ENCODE measurements at places on chromosomes 4 and X.

DNA sequence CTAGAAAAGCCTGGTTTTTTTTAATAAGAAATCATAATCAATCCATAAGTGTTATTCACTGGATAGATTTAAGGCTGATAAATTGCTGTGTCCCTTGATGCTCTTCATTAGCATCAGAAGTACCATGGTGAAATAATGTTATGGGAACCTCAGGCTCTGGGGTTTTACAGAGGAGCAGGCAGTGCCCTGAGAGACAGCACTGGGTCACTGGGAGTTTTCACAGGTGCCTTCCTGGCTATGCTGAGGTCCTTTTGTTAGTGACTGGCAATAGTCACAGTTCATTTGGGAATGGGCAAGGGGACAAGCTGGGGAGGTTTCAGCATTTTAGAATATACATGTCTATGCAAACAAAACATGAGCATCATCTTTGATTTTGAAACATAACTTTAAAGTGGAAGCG is 38.6 kb downstream of the ANK2 start:
- no peak for DNase-seq

DNA sequence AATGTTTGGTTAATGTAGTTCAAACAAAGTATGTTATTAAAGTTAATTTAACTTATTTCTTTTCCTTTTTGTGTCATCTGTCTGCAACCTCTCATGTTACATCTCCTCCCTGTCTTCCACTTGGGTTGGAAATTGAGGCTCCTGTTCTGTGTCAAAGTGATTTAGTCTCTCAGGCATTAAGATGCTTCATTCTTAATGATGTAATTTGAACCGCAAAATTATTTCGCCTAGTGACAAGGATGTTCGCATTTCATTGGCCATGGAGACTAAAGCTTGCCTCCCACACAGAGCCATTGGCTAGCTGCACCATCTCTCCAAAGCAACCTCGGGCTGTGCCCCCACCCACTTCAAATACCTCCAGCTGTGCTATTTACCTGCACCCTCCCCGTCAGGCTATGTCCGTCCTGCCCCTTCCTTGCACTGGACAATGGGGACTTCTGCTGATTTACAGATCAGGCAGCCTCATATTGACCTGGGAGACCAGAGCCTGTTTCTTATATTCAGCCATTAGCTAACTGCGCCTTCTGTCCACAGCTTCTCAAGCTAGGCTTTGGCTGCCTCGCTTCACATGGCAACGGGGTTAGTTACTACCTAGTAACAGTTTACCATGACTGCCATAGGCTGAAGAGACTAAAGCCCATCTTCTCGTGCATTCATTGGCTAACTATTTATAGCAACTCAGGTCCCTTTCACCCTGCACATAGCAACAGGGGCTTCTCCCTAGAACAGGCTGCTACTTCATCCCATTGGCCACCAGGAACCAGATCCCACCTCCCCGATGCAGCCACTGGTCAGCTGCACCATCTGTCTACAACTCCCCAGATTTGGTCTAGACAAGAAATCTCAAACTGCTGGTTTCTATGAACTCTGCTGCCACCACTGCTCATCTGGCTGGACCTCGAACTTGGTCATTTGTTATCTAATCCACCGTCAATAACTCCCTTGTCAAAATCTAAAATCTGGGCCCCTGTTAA is 8.6 kb upstream of the ZNF157 start:
- no peak for DNase-seq

DNA sequence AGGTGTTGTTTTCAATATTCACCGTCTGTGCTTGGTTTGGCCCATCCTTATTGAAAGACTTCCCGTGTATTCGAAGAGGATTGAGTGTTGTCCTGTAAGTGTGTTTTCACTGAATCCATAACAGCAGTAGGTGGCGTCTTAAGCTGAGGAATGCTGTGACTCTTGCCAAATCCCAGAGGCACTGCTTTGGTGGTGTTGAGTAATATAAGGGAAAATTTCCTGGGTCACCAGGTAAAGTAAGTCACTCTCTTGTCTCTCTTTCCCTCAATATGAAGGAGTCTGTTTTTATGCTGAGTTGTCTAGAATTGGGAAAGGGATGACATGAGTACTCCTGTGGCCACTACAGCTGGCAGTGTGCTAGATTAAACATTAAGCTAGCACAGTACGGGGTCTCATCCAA is 146.7 kb upstream of the ZXDB start:
- no peak for DNase-seq

GRCh38 chr4:16865897-16866283 is 32.6 kb downstream of the LDB2 start:
- no peak for DNase-seq

DNA sequence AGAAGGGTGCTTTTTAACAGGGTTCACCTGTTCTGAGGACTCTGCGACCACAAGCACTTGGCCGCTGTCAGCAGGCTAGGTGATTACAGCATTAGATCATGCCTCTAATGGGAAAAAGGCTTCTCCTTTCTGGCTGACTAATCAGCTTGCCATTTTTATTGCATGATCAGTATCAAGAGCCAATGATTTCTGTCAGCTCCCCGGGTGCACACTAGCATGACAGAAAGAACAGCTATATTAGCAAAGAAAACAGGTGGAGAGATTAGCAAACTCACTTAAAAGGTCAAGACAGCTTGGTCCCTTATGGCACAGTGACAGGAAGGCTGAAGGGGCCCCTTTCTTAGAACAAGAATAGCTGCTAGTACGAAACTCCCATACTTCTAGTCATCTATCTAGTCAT is 170.0 kb downstream of the SMIM20 start:
- DNase-seq = no peak

DNA sequence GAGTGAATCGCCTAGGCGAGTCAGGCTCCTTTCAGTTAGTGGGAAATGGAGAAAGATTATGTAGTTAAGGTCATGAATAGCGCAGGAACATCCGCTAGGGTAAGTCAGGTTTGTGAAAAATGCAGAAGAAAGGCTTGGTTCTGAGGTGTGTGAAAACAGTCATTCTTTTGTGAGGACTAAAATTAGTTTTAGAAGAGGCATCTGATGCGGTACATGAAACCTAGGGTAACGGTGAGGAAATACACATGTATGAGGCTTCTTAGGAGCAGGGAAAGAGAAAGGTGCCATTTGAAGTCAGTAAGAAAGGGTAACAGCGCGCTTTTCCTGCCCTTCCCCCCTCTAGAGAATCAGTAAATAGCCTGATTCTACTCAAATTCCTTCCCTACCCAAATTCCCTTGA is 570 bp upstream of the RNF128 start:
- DNase-seq = no peak

DNA sequence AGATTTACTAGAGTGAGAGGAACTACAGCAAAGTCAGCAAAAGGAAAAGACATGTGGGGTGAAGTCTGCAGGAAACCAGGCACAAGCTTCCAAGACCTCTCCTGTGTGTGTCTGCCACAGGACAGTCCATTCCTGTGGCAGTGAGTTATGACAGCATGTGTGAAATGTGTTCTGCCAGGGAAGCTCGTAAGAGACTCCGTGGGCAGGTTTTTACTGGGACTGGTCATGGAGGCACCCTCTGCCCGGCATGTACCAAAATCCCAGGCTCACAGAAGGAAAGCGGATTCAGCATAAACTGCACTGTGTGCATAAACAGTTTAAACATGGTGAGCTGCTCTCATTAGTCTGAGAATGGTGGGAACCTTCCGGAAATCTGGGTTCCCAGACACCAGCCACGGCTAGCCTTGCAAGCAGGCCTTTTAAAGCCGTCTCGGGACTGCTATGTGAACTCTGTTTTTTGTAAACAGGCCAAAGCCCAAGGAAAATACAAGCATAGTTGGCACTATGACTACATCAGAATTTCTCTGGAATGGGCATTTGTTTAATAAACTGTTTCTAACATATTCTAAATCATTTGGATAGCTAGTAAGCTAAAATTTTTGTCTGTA is 288.5 kb downstream of the TENM3 start:
- DNase-seq = no peak

GRCh38 chrX:20181598-20182329 is 40.1 kb upstream of the EIF1AX start:
- no peak for DNase-seq

- DNase-seq = no peak
Measured at GRCh38 chr4:2067446-2068197, 8.5 kb downstream of the NAT8L start.

- DNase-seq = no peak
Measured at GRCh38 chr4:7571701-7572100, 137.0 kb upstream of the PSAPL1 start.

- no peak for DNase-seq
Measured at GRCh38 chrX:16658284-16658683, 8.3 kb downstream of the S100G start.

- DNase-seq = no peak
Measured at GRCh38 chr4:77232653-77233052, 75.6 kb downstream of the CCNG2 start.

DNA sequence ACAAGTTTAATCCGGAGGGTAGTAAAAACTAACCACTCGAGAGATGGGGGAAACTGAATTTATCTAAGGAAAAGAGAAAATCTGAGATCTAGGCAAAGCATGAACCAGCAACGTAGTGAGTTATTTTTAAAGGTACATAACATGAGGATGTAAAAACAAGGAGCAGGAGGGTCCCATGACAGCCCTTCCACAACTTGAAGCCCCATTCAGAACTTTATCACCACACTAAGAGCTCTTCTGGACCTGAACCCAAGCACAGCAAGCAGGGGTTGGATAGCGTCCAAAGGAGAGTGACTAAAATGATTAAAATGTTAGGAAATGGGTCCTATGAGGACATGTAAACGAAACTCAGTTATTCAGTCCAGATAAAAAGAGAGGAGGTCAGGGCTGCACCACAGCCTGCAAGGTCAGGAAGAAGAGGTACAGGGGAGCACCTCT is 16.2 kb downstream of the SH3RF1 start:
- DNase-seq = peak; percentile 63

- no peak for DNase-seq
Measured at GRCh38 chr4:139514382-139515059, 41.5 kb downstream of the SETD7 start.

DNA sequence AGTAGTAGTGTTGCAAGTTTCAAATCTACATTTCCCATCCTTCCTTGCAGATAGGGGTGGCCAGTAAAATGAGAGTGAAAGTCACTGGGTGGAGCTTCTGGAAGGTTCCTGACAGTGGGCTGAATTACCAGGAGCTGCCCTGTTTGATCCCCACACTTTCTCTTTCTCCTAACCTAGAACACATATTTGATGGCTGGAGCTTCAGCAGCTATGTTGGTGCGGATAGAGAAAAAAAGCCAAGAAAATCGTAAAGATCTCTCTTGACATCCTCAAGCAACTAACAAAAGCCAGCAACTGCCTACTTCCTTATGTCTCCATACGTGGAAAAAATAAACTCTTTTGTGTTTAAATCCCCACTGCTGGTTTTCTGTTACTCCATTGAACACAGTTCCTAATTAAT is 32.2 kb downstream of the ZNF275 start:
- no peak for DNase-seq

DNA sequence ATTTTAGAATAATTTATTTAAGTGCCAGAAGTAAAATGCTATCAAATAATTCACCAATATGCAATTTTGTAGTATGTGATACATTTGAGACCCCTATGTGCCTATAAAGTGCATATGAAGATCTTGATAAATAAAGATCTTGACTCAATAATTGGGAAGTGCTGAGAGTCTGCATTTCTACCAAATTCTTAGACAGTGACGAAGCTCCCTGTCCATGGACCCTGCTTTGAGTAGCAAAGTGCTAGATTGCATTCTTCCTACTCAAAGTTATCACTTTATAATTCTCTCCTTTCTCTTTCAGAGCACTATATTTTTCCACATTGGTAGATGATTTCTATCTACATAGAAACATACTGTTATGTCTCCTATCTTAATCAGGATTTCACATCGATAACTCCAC is 1393.9 kb downstream of the ARAP2 start:
- no peak for DNase-seq

DNA sequence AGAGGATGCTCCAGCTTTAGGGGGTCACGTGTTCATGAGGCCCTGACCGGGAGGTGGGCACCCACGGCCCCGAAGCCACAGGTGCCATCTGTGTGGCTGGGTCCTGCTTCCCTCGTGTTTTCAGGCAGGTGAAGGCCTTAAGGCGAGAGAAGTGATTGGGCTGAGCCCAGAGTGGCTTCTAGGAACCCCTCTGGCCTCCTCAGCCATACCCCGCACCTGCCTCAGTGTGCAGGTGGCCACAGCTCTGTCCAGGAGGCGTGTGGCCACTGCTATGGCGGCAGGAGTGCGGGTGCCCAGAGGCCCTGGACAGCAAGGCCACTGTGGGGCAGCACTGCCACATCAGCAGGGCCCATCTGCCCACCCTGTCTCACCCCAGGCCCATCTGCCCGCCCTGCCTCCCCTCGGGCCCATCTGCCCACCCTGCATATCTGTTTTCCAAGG is 25.0 kb downstream of the NKX1-1 start:
- no peak for DNase-seq

- DNase-seq = no peak
Measured at GRCh38 chrX:105121186-105121585, 99.3 kb downstream of the TEX13A start.

DNA sequence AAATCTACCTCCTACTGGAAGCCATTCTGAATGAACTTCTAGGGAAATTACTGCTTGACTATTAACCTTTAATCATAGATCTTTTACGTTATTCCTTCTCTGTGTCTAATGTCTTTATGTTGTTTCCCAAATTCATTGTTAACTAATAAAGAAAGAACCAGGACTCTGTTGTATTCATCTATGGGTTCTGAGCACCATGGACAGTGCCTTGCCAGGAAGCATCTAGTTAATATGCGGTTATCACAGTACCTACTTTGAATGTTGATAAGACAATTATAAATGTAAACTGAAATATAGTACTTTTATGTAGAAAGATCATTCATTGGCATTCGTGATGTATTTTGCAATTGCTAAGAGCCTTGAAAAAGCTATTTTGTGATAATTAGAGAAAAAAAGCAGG is 23.8 kb downstream of the NWD2 start:
- no peak for DNase-seq

- no peak for DNase-seq
Measured at GRCh38 chrX:38004046-38004445, 2.3 kb upstream of the SYTL5 start.

DNA sequence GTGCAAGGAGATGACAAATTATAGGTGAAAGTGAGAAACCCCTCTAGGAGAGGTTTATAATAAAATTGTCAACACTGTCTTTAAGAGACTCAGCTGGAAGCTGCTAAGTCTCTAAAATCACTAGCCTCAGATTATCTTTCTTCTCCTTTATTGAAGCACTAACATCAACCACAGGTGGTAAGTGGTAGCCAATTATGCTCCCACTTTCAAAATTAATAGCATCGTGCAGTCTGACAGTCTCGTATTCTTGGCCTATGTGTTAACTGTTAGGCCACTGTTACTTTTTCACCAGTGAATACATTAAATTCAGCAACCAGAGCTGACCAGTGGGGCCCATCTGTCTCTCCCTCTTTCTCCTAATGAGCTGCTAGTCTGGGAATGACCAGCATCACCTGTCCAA is 674.1 kb downstream of the RAPGEF2 start:
- no peak for DNase-seq

DNA sequence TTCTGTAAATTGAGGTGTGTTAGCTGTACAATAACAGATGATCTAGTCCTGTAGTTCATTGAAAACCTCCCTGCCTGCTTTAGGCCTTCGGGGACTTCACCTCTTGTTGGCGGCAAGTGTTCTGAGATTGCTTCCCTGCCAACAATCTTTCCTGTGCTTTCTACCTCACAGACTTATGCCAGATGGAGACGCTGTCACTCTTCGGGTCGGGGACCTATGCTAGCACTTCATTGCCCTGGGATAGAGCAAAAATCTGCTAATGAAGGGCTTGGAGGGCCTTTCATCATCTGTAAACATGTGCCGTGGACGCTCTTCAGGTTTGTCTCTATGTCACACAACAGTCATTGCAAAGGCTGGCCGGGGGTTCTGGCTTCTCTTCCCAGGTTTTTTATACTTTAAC is 4.7 kb upstream of the PDLIM3 start:
- DNase-seq = no peak
